Suppressor macrophage treated with lipopolysaccharide for 4 hours (primary cell): ENCODE measurements at places on chromosomes 1 and 21.

DNA sequence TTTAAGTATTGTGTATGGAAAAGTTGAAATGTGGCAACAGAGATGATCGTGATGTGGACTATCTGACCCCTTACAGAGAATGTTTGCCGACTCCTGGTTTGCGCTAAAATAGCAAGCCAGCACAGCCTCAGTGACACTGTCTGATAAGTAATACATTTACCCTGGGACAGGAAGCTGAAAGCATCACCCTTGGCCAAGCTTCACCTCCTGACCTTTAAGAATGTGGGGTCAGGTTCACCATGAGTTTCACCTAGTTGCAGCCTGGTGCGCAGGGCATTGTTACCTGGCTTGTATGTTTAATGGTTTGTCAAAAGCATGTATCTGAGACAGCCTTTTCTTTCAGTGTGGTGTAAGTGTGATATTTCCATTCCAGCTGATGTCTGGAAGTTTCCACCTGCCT lies 29.2 kb downstream of the TRAF5 start:
- no peak for DNase-seq

- DNase-seq, result no peak
Observed at GRCh38 chr21:43341378-43342161, 85.4 kb downstream of the SIK1 start.

GRCh38 chr1:230128569-230129285 lies 61.7 kb downstream of the GALNT2 start:
- no peak for DNase-seq

GRCh38 chr1:108643492-108644335 lies 17.2 kb downstream of the HENMT1 start:
- DNase-seq, result peak; percentile 73

DNA sequence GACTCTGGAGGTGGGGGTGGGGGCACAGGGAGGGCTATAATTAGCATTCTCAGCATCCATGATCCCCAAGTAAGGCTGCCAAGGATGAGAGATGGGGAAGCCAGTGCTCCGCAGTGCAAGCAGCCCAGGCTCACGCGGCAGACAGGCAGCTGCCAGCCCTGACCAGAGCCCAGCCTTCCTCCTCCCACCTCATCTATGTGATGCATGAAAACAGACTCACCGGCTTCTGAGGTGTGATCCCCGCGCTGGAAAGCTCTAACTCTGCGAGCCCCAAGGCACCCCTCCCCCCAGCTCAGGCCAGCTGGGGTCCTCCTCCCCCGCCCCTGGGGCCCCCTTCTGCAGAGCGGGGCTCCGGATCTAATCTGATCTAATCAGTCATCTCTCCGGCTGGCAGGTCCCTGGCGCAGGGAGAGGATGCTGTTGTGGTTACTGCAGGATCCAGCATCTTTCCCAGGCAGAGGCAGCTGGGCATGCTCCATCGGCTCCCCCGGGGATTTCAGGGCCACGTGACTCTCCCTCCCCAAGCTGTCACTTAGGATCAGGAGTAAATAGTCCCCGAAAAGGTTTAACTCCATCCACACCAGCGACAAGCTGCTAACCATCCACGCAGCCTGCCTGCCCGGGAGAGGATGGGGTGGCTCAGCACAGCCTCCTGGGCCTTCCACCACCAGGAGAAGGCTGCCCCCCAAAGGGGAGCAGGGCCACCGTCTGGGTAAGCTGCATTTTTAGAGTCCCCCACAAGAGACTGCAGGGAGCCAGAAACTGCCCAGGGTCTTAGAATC lies at the start of gene PLEKHA6:
PLEKHA6 (minus strand) TSS at position 456 of the 782 bp plus-strand sequence. CDS start 86,202 bp downstream, outside the sequence.
- DNase-seq, result no peak
